ENCODE measurements at places on chromosomes 4 and X.

DNA sequence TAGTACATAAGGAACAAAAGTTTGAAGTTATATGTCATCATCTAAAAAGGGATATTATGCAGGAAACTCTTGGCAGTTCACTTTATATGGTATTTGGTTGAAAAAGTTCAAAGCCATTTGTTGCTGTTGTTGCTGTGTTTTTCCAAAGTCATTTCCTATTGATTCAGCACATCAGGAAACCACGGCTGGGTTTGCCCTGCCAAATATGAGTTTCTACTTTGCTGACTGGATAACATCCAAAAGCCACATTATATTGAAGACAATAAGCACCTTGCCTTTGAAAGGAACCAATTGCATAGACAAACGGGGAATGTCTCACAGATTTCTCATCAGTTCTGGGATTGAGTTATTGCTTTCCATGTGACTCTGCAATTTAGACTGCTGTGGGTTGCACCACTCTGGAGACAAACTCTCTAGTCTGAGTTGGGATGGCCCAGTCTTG, 206.1 kb downstream of the SLC39A8 start:
- no peak overlapping the region for H3K27ac ChIP-seq
- peak; percentile 71 for DNase-seq
- no peak overlapping the region for H3K4me3 ChIP-seq
- peaks cover 6% of the 10 kb centered on the region for H3K4me1 ChIP-seq
- no peaks in the 10 kb centered on the region for H3K36me3 ChIP-seq
- H3K27me3 ChIP-seq, result no peaks in the 10 kb centered on the region

GRCh38 chr4:68271851-68272357, 26.4 kb upstream of the TMPRSS11B start:
- peak; percentile 48 for DNase-seq
- H3K27ac ChIP-seq, result no peak overlapping the region
- H3K27me3 ChIP-seq, result no peaks in the 10 kb centered on the region
- no peaks in the 10 kb centered on the region for H3K36me3 ChIP-seq

DNA sequence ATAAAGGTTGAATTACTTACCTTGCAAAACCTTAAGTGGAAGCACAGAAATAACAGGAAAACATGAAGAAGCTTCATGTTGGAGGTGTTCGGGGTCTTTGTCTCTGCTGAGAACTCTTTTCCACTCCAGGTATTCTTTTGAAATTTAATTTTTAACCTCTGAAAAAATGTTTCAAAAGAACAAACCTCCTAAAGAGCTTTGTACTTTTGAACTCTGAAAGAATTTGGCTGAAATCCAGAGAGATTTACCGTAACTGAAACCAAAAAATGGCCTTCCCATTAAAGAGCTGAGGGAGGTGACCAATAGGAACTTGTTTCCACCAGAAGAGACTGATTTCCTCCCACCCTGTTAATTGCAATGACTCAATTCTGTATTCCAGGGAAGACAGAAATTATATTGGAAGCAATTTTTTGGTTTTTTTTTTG, at the start of gene CFI:
CFI (minus strand) TSS at position 105 of the 425 bp plus-strand sequence; CDS start at position 77, 28 bp downstream.
- no peaks in the 10 kb centered on the region for H3K36me3 ChIP-seq
- H3K4me3 ChIP-seq, result no peak within 1 kb of the TSS
- no peak for DNase-seq
- peaks cover 18% of the 10 kb centered on the region for H3K4me1 ChIP-seq
- H3K27me3 ChIP-seq, result no peaks in the 10 kb centered on the region
- no peak within 1 kb of the TSS for H3K27ac ChIP-seq

DNA sequence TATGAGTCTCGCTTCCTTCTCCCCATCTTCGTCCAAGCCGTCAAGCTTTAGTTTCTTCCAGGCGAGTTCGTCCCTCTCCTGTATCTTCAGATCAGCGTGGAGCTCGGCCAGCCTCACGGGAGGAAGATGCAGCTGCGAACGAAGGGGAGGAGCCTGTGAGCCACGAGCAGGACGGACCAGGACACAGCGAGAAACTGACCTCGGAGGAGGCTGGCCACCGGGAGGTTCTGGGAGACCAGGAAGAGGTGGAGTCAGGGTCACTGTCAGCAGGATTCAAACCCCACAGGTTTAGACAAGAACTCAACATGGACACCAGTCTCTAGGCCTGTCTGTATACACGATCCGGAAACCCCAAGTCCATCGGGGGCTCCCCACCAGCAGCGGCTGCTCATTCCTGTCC, 7.3 kb downstream of the LRPAP1 start:
- DNase-seq, result no peak
- H3K4me3 ChIP-seq, result no peak overlapping the region
- H3K4me1 ChIP-seq, result peaks cover 3% of the 10 kb centered on the region
- H3K36me3 ChIP-seq, result peaks cover 6% of the 10 kb centered on the region
- H3K27ac ChIP-seq, result no peak overlapping the region

DNA sequence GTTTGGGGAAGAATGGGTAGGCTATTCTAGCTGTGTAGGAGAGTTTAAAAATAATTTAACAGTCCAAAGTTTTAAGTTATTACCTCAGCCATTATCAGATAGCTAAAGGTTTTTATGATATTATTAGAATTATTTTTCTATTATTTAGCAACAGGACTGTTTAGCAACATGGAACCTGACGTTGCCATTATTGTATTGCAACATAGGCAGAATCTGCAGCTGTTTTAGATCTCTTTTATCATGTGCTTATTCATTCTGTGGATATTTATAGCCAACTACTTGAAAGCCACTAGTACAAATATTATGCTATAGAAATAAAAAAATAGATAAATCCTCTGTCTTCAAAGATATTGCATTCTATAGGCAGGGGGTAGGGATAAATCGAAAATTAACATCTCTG, 382.0 kb upstream of the TRAM1L1 start:
- no peaks in the 10 kb centered on the region for H3K36me3 ChIP-seq
- H3K4me3 ChIP-seq, result no peak overlapping the region
- no peak for DNase-seq

DNA sequence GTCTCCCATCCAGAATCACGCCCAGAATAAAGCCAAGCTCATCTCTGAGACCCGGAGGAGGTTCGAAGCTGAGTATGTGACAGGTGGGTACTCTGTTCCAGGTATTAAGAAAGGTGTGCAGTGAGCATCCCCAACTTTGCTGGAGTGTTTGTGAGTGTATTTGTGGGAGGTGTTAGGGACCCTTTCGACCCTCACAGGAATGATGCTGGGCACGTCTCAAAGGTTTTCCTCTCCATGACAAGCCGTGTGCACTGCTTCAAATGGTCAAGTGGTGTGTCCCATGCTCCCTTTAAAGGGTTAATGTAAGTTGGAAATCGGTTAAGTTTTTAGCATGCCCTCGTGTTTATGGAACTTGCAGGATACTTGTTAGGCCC, 442 bp downstream of the MOSPD2 start:
- peak overlapping the region; percentile 74 for H3K4me3 ChIP-seq
- no peaks in the 10 kb centered on the region for H3K27me3 ChIP-seq
- H3K4me1 ChIP-seq, result peaks cover 4% of the 10 kb centered on the region
- peak overlapping the region; percentile 84 for H3K27ac ChIP-seq
- DNase-seq, result no peak

- no peak for DNase-seq
- no peaks in the 10 kb centered on the region for H3K36me3 ChIP-seq
- no peak overlapping the region for H3K27ac ChIP-seq
- H3K4me3 ChIP-seq, result no peak overlapping the region
- H3K4me1 ChIP-seq, result no peaks in the 10 kb centered on the region
- H3K27me3 ChIP-seq, result no peaks in the 10 kb centered on the region
These were observed 211.7 kb downstream of the ZNF674 start for GRCh38 chrX:46333550-46333949.

Data from common myeloid progenitor, CD34-positive (primary cell).